ENCODE measurements at places on chromosomes 11 and 22.

DNA sequence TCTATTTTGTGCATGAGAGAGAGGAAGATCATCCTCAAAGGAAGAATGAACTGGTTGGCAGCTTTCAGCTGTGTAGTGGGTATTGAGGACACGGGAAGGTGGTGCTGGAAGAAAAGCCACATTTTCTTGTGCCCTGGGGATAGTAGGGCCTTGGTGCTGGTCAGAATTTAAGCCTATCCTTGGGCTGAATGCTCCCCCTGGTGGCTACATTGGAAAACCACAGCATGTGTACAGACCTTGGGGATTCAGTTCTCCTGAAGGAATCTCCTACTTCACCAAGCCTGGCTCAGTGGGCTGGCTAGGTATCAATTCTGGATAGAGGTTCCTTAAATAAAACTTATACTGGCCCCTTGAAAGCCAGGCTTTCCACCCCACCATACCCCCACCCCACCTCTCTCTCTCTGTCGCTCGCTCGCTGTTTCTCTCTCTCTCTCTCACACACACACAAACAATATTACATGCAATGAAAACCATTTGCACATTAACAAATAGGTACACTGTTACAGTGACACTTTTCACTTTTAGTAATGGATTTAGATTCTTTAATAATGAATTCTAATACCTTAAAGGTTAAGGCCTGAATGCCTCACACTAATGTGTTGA lies 2.8 kb upstream of the OR51M1 start:
- DNase-seq, result no peak

- DNase-seq, result peak; percentile 23
Observed at GRCh38 chr11:77821349-77821851, 456 bp downstream of the AAMDC start.

GRCh38 chr11:73387594-73388264 lies 11.5 kb downstream of the RELT start:
- no peak for DNase-seq

DNA sequence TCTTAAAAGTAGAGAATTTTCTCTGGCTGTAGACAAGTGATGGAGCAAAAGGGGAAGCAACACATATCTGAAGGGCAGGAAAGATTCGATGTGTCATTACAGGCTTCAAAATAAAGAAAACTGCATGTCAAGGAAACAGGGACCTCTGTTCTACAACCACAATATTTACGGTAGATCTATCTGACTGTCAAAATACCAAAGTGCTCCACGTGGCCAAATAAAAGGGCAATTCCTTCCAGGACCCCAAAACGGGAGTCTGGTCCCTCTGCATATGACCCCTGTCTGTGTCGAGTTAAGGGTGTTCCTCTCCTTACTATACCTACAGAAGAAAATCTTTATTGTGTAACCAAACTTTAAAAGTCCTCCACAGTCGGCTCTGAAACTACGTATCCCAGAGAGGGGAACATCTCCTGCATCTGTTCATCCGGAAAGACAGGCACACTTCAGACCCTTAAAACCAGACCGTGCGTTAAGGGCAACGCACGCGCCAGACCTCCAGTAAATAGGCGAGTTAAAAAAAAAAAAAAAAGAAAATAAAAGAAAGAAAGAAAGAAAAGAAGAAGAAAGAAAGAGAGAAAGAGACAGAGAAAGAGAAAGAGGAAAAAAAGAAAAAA lies 756 bp downstream of the CLNS1A start:
- DNase-seq, result no peak

- DNase-seq, result no peak
Observed at GRCh38 chr11:79033833-79034232, 407.0 kb downstream of the TENM4 start.

- DNase-seq, result no peak
Observed at GRCh38 chr11:82883853-82884252, 16.4 kb downstream of the PRCP start.

- DNase-seq, result no peak
Observed at GRCh38 chr22:26461188-26461810, 22.3 kb downstream of the HPS4 start.

DNA sequence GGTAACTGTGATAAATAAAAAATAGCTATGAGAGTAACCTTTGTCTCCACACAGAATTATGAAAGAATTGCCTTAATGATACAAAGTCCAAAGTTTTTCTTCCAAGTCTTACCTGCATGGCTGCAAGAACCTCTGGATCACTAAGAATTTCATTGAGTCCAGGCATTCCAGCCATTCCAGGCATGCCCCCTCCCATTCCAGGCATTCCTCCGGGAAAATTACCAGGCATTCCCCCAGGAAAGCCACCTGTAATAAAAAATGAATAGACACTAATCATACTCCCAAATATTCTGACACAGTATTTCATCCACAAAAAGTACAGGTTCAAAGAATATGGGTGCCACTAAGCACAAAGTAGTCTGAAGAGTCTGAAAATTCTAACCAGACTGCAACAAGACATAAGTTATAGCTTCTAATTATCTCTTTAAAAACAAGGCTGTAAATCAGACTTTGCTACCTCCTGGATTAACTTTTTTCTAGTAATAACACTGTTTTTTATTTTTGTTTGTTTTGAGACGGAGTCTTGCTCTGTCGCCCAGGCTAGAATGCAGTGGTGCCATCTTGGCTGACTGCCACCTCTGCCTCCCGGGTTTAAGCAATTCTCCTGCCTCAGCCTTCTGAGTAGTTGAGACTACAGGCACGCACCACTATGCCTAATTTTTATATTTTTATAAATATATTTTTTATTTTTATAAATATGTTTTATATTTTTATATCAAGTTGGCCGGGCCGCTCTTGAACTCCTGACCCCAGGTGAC lies 8.0 kb upstream of the SLC25A17 start:
- DNase-seq, result no peak

GRCh38 chr11:4026389-4026788 lies 68.2 kb upstream of the RRM1 start:
- no peak for DNase-seq

DNA sequence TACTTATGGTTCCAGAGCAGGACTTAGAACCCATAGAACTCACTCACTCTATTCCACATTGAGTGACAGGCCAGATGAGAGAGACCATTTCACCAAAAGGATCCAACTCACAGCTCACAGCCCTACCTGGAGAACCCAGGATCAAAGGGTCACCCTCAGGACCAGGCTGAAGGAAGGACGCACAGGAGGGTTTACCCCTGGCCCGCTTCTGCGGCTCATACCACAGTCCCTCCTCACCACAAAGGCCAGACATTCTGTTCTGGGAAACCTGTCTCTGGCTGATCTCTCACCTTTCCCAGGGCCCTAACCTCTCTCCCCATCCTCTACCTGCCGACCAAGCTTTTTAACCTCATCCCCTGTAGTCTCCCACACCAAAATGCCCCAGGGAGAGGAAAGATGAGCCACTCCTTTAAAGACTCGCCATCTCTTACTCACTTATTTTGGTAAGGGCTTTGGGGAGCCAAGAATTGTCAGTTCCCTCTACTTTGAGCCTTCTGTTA lies 4.7 kb downstream of the FOSL1 start:
- DNase-seq, result no peak
